PC-9 (cell line): ENCODE measurements at places on chromosomes 3 and 15.

GRCh38 chr3:197028728-197029510, 698 bp downstream of the MELTF start:
- DNase-seq, result peak; percentile 57

DNA sequence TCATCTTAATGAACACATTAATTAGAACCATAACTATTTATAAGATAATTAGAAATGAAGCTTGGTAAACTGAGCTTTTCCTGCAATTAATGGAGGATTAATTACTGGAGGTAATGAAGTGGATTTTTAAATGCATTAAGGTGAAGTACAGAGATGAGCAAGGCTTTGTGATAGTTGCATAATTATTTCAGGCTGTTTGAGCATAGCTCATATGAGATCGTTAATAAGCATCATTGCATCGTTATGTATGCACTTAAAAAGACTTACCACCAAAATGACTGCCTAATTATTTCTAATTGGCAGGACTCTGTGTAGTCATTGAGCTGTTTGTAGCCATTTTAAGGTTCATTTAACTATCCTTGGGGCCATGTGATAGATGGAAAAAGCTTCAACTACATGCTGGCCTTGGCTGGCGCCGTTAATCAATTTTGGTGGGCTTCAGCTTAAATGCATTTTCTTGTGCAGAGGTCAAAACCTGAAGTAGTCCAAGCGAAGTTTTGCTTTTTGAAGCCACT, 55.3 kb downstream of the RSRC1 start:
- DNase-seq, result no peak

- no peak for DNase-seq
Measured at GRCh38 chr15:59345326-59345725, 27.3 kb downstream of the MYO1E start.

DNA sequence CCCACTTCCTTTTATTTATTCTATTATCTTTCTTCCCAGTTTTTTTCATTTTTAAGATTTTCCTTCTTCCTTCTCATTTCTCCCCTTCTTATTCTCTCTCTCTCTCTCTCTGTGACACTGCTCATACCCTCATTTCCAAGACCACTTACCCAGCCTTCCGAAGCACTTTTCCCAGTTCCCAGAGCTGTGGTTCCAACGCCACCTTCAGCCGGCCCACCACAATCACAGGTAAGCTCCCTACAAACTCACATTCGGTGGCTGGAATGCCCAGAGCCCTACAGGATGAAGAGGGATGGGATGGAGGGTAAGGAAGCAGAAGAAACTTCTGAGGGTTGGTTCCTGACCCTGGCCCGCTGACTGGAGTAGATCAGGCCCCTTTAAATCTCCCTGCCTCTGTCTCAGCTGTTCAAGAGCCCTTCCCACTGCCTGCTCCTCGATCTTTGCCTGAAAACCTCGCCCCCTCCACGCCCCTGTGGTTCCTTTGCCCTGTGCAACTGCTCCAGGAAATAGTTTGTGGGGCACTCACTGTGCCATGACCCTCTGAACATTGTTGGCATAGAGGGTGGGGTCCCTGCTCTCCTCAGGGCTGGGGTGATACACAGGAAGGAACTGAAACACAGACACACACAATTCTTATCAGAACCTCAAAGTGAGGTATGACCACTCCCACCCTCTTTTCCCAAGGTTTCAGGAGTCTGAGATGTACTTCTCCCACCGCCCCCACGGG, 4.8 kb downstream of the LPCAT4 start:
- peak; percentile 37 for DNase-seq

DNA sequence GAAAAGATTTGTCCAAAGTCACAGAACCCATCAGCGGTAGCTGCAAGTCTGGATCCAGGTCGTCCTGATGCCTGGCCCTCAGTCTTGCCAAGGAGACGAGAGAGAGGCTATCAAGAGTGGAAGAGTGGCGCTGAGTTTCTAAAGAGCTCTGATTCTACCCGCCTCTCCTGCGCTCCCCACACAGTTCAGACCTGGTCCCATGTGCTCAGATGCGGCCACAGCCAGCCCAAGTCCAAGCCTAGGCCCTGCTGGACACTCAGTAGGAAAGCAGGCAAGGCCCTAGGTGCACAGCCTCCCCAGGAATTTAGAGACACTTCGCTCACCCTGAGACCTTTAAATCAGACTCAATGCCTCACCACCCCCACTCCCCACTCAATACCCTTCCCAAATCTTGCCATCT, 32.4 kb downstream of the CCDC12 start:
- no peak for DNase-seq

GRCh38 chr3:13879946-13880810, at the start of gene WNT7A:
TSS of gene WNT7A (minus strand) at chr3:13880071. CDS start at chr3:13879816, 255 bp downstream.
- DNase-seq, result peak; percentile 45

- no peak for DNase-seq
Measured at GRCh38 chr3:178676077-178676476, 139.8 kb downstream of the KCNMB2 start.

DNA sequence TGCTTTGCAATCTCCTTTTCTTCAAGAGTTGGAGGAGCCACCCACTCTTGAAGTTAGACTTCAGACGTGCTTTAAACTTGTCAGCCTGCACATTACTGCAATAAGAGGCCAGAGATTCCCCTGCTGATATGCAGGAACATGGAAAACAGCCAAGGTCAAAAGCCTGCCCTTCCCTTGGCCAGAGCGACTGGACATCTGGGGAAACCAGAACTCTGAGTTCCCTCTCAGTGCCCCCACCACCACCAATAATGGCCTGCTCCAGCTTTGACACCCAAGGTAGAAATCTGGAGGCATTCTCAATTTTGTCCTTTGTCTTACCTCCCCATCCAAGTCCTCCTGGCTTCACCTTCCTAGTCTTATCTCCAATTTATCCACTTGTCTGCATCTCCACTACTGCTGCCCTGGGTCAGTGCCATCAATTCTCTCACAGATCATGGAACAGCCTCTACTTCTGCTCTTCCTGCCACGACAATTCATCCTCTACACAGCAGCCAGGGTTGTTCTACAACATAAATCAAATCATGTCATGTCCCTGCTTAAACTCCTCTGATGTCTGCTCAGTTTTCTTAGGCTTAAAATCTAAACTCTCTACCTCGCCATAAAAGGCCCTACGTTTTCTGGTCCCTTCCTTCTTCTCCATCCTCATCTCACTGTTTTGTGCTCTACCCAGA, 191.6 kb upstream of the WNT5A start:
- DNase-seq, result no peak

GRCh38 chr3:131174752-131175151, 148.1 kb downstream of the NEK11 start:
- no peak for DNase-seq

GRCh38 chr3:53921296-53921695, 29.6 kb upstream of the SELENOK start:
- no peak for DNase-seq

DNA sequence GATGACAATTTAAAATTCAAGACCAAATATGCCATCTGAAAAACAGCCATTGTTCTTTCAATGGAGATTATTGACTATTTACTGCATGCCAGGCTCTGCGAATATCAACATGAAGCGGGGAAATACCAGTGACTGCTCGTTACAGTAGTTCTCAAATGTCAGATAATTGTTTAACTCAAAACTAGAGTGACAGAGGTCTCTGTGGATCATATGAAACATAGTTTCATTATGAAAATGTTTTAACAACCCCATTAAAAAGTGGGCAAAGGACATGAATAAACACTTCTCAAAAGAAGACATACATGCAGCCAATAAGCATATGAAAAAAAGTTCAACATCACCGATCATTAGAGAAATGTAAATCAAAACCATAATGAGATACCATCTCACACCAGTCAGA, 50.0 kb upstream of the GPR149 start:
- DNase-seq, result no peak

DNA sequence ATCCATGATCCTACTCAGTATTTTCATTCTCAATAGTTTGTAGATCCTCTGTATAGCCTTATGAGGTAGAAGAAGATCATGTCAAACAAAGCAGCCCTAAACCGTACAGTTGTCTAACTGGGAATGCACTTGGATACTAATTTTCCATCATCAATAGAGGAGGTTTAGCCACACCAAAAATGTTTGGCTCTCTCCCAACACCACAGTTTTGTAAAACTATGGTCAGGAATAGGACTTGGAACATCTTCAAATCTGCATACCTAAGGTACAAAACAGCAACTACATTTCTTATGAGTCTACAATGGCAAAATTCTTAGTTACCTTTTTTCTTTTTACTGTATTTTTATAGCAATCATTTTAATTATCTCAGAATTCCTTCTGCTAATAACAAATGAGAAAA, 1001.6 kb downstream of the ROBO2 start:
- no peak for DNase-seq

GRCh38 chr15:51887887-51888592, 58.6 kb downstream of the TMOD3 start:
- no peak for DNase-seq

- no peak for DNase-seq
Measured at GRCh38 chr15:35007397-35007796, 19.3 kb upstream of the ZNF770 start.

DNA sequence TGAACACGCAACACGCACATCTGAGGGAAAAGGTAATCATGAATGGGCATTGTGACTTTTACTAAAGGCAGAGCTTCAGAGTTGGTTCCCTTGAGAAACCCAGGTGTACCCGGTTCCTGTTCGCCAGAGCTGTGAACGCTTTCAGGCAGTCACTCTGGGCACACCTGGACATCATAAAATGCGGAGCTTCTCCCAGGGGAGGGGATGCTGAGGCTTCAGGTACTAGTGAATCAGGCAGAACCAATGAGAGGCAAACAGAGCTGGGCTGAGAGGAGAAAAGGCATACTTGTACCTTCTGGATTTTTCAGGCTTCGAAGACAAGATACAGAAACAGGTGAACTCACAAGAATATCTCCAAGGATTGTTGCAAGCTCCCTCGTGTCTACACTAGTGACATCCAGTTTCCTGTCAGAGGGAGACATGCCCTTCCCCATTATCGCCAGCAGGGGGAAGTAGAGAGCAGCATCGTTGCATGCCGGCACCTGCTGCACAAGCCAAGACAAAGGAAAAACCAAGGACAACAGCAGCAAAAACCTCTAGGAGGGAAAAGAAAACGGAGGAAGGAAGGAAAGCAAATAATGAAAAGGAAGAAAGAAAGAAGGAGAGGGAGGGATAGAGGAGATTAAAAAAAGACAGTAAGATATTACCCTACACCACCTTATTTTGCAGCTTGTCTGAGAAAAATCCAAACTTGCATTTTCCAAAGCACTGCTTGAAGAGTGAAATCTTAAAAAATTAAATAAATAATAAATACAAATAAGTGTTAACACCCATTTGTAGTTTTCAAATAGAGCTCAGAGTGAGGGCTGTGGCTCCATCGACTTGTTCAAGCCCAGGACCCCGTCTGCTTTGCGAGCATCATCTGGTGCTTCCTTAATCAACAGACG, 2.0 kb downstream of the AHSG start:
- peak; percentile 65 for DNase-seq

GRCh38 chr3:173733029-173733652, 335.6 kb downstream of the NLGN1 start:
- no peak for DNase-seq

DNA sequence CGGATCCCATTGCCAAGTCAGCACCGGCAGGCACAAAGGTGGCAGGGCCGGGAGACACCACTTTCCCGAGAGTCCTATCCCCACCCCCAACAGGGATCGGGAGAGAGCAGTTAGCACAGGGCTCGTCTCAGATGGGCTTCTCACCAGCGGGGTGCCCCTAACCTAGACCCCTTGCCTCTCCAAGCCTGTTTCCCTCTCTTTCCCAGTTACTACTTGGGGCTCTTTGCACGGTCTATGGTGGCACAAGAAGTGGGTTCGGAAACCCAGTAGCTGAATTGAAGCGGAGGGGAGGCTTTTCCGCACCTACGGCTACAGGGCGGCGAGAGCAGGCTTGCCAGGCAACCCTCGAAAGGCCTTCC, 383 bp upstream of the EFCC1 start:
- DNase-seq, result no peak

DNA sequence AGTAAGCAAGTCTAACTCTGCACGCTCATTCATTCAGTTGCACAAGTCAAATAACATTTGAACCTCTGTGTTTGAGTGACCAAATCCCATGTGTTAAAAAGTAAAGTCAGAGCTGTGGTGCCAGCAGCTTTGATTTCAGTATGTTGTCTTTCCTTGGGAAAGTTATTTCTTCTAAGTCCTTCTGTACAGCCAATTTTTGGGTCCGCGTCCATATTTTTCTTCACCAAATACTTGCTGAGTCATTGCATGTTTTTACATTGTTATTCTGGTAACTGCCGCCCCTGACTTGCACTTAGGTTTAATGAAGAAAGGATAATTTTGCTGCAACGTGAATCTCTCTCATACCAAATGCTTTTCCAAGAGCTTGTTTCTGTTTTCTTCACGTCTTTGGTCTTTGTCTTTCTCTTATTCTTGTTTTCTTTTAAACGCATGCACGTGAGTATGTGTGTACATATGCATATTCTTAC, 56.7 kb downstream of the PLS1 start:
- DNase-seq, result no peak

GRCh38 chr15:63460210-63461155, 43.9 kb upstream of the USP3 start:
- no peak for DNase-seq

- no peak for DNase-seq
Measured at GRCh38 chr15:83815506-83815905, 161.6 kb downstream of the ADAMTSL3 start.

DNA sequence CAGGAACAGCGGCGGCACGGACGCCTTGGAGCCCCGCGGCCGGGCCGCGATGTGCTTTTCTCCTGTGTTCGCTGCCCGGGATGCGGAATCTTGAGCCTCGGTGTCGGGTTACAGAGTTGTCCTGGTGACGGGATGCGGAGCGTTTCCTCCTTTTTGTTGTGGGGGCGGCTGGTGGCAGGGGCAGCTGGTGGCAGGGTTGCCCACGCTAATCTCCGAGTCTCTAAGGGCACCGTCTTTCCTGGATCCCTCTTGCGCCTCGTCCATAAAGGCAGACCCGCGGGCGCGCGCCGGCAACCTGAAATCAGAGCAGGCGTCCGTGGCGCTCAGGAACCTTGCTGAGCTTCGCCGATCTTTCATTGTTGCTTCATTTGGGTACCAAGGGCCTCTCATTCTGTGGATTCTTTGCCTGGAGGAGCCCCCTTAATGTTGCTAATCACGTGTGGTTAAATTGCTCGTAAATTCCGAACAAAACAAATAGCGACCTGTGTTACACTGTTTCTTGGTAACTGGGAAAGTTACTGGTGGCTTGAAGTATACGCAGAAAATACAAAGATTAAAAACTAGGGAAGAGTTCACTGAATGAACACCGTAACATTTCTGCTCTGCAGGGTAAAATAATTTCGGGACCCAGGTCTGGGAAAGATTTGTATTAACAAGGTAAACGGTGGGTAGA, 844 bp upstream of the PFN2 start:
- peak; percentile 69 for DNase-seq
